NCI-H510A treated with DMSO at 0.1 percent for 48 hours (cell line): ENCODE measurements at places on chromosomes 4 and X.

GRCh38 chr4:63211776-63212479 is 1197.3 kb downstream of the TECRL start:
- no peak for DNase-seq

GRCh38 chr4:76987153-76987591 is 37.6 kb downstream of the SEPTIN11 start:
- no peak for DNase-seq

GRCh38 chr4:37798616-37799015 is 27.9 kb upstream of the PGM2 start:
- DNase-seq, result no peak

DNA sequence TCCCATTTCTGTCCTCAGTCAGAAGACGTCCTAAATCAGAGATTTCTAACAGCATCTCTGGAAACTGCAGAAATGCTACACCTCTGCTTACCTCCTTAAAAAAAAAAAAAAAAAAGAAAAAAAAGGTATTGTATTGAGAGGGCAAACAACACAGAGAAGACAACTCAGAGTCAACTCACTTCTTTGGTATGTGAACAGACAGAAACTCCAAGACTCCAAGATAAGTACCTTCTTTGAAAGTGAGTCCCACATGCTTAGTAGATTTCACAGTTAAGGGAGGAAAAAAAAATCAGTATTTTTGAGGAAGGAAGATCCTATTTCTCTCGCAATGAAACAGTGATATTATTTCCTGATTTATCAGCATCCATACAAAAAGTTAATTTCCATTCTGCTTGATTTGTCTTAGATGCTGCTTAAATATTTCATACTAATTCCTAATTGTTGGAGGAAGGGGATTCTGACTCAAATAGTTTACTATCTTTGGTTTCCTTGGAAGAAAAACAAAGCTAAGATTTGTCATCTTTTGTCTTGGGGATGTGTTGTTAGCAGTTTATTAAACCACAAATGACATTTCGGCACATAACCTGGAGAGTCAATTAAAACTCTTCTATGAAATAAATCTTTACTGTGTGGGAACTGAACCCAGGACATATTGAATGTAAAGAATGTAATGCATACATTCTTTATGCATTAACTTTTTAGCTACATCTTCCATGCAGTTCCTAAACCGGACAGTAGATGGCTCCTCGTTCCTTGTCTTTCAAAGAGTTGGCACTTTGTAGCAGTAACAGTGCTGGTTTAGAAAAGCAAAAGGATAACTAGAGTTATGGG is 4.7 kb downstream of the RASGEF1B start:
- DNase-seq, result peak; percentile 40

DNA sequence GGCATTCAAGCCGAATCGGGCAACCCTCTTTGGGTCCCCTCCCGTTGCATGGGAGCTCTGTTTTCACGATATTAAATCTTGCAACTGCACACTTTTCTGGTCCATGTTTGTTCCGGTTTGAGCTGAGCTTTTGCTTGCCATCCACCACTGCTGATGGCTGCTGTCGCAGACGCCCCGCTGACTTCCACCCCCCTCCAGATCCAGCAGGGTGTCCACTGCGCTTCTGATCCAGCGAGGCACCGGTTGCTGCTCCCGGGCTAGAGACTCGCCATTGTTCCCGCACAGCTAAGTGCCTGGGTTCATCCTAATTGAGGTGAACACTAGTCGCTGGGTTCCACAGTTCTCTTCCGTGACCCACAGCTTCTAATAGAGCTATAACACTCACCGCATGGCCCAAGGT is 13.3 kb downstream of the ACOX3 start:
- peak; percentile 4 for DNase-seq

- peak; percentile 16 for DNase-seq
These were observed 195.6 kb upstream of the TACR3 start for GRCh38 chr4:103915224-103915869.

DNA sequence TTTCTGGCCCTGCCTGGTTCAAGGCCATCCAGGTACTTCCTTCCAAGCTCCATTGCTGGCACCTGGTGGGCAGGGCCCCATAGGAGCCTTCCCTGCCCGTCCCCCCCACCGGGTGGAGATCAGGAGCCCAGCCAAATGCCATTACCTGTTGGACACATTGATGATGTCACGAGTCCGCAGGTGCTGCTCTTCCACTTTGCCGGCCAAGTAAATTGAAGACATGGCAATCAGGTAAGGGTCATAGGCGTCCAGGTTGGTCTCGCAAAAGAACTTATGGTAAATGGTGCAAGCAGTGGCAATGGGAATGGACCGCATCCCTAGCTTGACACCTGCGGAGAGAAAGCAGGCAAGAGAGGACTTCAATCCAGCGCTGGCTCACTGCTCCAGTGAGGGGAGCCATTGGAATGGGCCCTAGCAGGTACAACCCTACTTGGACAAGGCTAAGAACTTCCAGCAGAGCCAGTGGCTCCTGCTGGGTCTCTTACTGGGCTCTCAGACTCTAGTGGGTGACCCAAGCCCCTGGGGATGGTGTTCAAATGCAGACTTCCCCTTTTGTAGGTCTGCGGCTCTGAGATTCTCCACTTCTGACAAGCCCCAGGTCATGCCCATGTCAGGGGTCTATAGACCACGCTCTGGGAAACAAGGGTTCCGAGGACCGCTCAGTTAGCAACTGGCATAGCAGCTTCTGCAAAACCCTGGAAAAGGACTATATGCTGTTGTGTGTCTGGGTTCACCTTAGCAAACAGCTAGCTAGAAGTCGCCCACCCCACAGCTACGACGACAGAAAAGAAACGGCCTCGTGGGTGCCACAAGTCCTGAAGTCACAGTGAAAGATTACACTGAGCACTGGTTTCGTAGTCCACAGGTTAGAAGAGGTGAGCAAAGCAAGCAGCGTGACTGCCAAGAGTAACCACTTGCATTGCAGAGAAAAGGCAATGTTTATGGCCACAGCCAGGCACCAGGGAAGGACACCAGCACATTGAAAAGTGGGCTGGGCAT is 2.8 kb downstream of the CCNQ start:
- DNase-seq, result no peak

DNA sequence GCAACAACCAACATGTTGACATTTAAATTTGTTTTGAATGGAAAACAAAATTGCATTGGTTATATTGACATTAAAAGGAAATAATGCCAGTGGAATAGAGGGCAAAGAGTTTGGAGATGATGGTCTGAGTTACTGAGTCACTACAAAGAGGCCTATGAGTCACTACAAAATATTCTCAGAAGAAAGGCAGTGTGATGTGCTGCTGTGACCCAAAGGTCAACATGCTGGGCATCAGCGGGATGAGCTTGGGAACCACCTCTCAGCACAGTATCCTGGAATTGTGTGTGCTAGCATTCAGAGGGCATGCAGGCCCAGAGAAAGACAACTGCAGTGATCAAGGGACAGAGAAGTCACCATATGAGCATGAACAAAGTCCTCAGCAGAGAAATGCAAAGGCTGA is 2.8 kb downstream of the CMC4 start:
- DNase-seq, result no peak

DNA sequence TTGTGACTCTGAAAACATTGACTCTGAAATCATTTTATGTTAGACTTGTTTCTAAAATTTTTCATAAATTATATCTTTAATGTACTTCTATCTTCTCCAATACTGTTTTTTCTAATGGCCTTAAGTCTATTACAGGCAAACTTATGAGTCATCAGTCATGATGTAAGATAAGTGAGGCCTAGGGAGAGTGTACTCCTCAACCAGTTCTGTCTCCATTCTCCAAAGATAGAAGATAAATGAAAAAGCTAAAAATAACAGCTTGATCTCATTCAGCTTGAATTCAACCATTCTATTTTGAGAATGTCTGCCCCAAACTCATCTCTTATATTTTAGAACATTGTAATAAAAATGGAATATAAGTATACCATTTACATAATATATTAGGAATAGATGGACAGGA is 34.5 kb downstream of the STBD1 start:
- DNase-seq, result no peak

GRCh38 chr4:41437111-41437536 is 100.8 kb upstream of the LIMCH1 start:
- peak; percentile 35 for DNase-seq

DNA sequence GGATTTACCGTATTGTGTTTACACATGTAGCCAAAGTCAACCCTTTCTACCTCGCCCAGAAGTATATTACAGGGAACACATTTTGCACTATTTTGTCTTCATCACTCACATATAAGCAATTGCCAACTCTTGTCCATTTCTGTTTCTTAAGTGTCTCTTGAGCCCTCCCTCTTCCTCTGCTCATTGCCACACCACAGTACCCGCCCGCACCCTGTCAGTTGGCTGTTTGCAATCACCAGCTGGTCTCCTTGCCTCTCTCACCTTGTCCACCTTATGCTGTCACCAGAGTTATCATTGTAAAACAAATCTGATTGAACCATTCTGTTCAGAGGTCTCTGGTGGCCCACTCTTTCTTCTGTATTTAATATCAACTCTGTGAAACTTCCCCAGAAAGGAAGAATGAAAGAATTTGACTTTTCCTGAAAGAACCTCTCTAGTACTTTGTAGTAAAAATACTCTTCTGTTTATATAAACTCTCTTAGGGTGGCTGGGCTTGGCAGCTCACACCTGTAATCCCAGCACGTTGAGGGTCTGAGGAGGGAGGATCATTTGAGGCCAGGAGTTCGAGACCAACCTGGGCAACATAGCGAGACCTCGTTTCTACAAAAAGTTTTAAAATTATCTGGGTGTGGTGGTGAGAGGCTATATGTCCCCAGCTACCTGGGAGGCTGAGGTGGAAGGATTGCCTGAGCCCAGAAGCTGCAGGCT is 50.2 kb downstream of the ING2 start:
- peak; percentile 1 for DNase-seq

DNA sequence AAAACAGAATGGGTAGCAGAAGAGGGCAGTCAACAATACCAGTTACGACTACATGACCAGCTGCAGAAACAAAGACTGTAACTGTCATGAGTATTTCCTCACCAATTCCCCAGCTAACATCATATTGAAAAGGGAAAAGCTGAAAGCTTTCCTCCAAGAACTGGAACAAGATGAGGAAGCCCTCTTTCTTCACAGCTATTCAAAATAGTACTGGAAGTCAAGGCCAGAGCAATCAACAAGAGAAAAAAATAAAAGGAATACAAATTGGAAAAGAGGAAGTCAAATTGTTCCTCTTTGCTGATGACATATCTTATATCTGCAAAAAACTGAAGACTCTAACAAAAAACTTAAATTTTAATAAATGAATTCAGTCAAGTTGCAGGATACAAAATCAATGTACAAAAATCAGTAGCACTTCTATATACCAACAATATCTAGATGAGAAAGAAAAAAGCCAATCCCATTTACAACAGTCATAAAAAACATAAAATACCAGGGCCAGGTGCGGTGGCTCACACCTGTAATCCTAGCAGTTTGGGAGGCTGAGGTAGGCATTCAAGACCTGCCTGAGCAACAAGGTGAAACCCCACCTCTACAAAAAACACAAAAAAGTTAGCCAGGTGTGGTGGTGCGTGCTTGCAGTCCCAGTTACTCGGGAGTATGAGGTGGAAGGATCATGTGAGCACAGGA is 125.4 kb downstream of the ATP8A1 start:
- DNase-seq, result no peak

GRCh38 chr4:187390646-187391045 is 604.9 kb upstream of the ZFP42 start:
- DNase-seq, result no peak

GRCh38 chrX:133175162-133175561 is 43.0 kb downstream of the TFDP3 start:
- DNase-seq, result no peak

- no peak for DNase-seq
These were observed 54.5 kb upstream of the MAMLD1 start for GRCh38 chrX:150308532-150309157.

- DNase-seq, result no peak
These were observed 172.0 kb downstream of the ATOH1 start for GRCh38 chr4:94000559-94000958.

DNA sequence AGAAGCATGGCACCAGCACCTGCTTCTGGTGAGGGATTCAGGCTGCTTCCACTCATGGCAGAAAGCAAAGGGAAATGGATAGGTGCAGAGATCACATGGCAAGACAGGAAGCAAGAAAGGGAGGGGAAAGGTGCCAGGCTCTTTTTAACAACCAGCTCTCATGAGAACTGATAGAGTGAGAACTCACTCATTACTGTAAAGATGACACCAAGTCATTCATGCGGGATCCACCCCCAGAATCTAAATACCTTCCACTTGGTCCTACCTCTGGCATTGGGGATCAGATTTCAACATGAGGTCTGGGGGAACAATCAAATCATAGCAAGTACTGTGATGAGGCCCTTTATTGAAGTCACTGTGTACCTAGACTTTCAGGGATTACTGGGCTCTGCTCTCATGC is 72.0 kb upstream of the PRDM5 start:
- peak; percentile 27 for DNase-seq

GRCh38 chr4:143424276-143424675 is 87.6 kb downstream of the GAB1 start:
- no peak for DNase-seq

GRCh38 chr4:106718548-106718947 is 317.6 kb downstream of the DKK2 start:
- no peak for DNase-seq

DNA sequence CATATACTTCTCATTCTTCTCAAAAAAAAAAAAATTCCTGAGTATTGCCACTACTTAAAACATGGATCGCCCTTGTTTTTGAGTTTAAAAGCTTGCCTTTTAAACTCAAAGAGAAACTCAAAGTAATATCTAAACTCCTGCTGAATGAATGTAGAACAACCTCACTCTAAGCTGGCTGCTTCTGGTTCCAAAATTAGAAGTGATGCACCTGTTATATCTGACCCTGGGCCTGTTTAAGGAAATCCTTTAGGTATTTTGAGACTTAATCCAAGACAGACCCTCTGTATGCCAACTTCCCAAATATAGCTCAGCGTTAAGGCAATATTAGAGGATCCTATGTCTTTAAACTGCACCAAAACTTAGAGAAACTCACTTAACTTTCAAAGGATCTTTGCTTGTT is 1.8 kb upstream of the OTUD4 start:
- DNase-seq, result no peak

GRCh38 chr4:27308379-27308778 is 447.7 kb downstream of the STIM2 start:
- DNase-seq, result no peak

GRCh38 chr4:1012034-1012739 is 761 bp downstream of the FGFRL1 start:
- no peak for DNase-seq

DNA sequence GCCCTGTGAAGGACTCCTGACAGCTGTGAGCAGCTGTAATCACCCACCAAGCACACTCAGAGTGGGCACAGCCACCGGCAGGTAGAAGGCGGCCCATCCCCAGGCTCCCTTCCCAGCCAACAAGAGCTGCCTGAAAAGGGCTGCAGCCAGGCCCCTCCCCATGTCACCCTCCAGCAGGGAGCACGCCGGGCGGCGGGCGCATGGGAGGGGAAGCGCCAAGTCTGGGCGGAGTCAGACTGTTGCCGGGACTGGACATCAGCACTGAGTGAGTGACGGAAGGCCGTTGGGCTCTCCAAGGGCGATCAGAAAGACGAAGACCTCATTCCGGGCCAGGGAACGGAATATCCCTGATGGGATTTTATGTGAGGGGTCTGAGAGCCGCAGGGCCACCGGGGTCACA is 82.1 kb downstream of the PPP2R2C start:
- DNase-seq, result no peak

DNA sequence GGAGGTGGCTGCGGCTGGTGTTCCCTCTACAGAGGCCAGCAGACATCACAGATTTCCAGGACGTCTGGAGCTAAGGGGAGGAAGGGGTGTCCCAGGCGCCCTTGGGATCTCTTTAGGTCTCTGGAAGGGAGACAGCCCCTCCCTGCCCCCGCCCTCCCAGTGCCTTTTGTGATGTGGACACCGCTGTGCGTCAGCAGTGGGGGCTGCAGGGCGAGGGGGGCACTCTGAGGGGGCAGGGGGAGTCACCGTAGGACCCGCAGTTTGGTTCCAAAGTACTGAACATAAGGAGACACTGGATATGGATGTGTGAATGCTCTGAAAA is 25.6 kb upstream of the MXD4 start:
- no peak for DNase-seq
